D341Med (cell line): ENCODE measurements at places on chromosomes 12 and 14.
A peak's percentile ranks its signal among the peaks of the same experiment; 100 is the strongest.

DNA sequence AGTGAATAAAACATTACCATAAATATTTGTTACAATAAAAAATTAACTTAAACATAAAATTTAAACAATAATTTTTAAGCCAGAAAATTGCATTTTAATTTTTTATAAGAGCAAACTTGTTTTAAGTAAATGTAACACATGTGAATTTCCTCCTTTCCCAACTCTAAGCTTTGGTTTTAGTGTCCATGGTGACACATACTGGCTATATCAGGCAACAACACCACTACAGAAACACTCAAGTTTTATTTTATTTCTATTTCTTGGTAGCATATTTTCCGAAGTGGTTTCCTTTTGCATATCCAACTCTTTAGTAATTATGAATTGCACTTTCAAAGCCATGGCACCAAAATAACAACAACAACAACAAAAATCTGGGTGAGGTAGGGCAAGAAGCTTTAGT lies 2.2 kb downstream of the NELL2 start:
- DNase-seq = no peak

DNA sequence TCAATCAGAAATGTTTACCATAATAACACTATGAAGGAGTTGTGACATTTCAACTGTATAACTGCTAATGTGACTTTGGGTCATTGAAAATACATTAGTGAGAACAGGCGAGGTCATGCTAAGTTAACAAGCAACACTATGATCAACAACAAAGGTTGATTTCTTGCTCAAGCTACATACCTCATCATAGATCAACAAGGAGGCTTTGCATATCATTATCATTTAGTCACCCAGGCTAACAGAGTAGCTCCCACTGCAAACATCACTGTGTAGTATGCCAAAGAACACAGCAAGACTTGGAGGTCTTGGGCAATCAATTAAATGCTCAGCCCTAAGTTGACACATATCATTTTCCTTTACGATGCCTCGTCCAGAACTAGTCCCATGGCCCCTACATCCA lies 212.5 kb downstream of the NOVA1 start:
- DNase-seq = no peak

- DNase-seq = no peak
These were observed 23.2 kb downstream of the PLXNC1 start for GRCh38 chr12:94171595-94171930.

DNA sequence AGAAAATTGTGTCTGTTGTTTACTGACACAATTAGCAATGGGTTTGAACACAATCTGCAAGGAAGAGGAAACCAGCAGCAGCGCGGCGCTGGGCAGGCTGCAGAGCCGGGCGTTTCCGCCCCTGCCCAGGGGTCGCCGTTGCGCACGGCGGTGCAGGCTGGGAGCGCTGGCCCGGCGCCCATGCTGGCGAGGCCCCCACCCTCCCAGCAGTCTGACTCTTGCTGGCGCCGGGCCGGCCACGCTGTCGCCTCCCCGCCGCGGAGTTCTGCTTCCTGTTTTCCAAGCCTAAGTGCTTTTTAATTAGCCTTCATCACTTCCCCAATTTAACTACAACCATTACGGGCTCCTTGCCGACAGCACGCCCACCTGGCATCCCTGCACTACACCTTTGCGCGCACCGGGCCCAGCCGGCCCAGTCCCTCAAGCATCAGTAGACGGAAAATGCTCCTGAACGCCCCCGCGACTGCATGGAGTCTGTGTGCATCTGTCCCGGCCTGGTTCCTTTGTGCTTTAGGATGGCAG lies 212.1 kb downstream of the GXYLT1 start:
- peak; percentile 45 for DNase-seq

- no peak for DNase-seq
These were observed 251.6 kb downstream of the BCAT1 start for GRCh38 chr12:24697295-24697694.

DNA sequence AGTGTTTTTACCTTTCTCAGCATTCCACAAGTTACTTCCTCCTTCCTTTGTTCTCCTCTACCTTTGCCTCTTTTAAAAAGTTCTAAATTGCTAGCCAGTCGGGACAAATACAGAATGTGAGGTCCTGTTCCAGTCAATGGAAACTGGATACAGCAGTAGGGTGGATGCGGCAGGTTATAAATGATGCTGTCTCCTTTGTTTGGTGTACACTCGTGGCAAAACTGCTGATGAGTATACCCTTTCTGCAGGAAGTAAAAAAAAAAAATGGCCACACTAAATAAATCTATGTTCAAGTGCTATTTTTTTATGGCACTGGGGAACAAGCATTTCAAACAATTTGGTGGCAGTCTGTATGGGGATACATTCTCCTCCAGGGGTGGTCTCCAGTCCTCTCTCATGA lies 27.5 kb downstream of the KLRK1 start:
- no peak for DNase-seq

- peak; percentile 33 for DNase-seq
These were observed 14.4 kb downstream of the ART4 start for GRCh38 chr12:14828892-14829291.

GRCh38 chr12:119201789-119202543 lies 23.2 kb downstream of the HSPB8 start:
- DNase-seq = no peak
